ENCODE measurements at places on chromosomes 7 and 10. TPM values are rescaled to one million over a fixed set of nuclear protein-coding genes. Genes with fewer than 3 reads are reported as not detected.

Gene PAPSS2
- 58.1 TPM for total RNA-seq

Gene GRID2IP
- total RNA-seq: not detected

Gene HOXA9
- not detected for total RNA-seq

Gene BAIAP2L1
- 2.5 TPM for total RNA-seq

Gene PDAP1
- total RNA-seq: 49.9 TPM

Gene UNC5B
- total RNA-seq: 5.2 TPM

Gene ORC5
- total RNA-seq: 19.9 TPM

Gene HOGA1
- total RNA-seq: 8.7 TPM

Gene DEPP1
- total RNA-seq: 215 TPM

Gene ECD
- total RNA-seq: 33.1 TPM

Gene JAKMIP3
- 0.36 TPM for total RNA-seq

Gene CXCL12
- total RNA-seq: 96.6 TPM

Gene TSPAN13
- 26.3 TPM for total RNA-seq

Gene SPDYE8
- total RNA-seq: not detected

Gene HSPA14
- total RNA-seq: 11.6 TPM

Gene EGR2
- total RNA-seq: 5.0 TPM

Gene ZNF716
- not detected for total RNA-seq

Gene SPAM1
- total RNA-seq: not detected

Gene SPDYE6
- not detected for total RNA-seq

Gene TMEM26
- total RNA-seq: 1.4 TPM

Gene C10orf67
- total RNA-seq: not detected

Gene LFNG
- total RNA-seq: 22.3 TPM

Gene SLC26A4
- 1.1 TPM for total RNA-seq

Gene CD36
- 2,707 TPM for total RNA-seq

Gene CFAP70
- total RNA-seq: 2.0 TPM

Gene SRRM3
- total RNA-seq: 2.7 TPM

Gene PAX4
- not detected for total RNA-seq

Gene GIMAP6
- total RNA-seq: 47.3 TPM

Gene FAM25G
- total RNA-seq: not detected
